ENCODE measurements at places on chromosomes 16 and 17.

DNA sequence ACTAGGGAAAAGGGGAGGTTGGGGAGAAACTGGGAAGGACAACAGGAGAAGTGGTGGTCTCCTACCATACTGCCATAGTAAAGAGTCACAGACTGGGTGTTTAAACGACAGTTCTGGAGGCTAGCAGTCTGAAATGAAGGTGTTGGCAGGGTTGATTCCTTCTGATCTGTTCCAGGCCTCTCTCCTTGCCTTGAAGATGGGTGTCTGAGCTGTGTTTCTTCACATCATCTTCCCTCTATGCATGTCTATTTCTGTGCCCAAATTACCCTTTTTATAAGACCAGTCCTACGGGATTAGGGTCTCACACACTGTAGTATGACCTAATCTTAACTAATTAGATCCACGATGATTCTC is 79.8 kb upstream of the TMEM97 start:
- DNase-seq, result no peak

DNA sequence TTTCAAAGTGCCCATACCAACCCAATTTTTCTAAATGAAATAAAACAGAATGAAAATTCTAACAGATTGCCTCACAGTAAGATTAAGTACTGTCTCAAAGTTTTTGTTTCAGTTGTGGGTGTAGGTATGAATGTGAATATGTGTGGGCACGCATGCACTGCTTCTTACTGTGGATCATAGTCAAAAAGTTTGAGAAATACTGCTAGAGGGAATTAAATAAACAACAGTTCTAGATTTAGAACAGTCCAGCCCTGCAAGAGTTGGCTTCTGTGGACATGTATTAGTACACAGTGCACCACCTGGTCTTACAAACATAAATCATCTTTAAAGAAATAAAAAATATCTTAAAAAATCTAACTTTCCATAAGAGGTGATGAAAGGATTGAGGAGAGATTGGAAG is 8.4 kb downstream of the ZNF652 start:
- DNase-seq, result no peak

GRCh38 chr17:72730077-72730476 is 362.4 kb downstream of the SLC39A11 start:
- DNase-seq, result no peak

DNA sequence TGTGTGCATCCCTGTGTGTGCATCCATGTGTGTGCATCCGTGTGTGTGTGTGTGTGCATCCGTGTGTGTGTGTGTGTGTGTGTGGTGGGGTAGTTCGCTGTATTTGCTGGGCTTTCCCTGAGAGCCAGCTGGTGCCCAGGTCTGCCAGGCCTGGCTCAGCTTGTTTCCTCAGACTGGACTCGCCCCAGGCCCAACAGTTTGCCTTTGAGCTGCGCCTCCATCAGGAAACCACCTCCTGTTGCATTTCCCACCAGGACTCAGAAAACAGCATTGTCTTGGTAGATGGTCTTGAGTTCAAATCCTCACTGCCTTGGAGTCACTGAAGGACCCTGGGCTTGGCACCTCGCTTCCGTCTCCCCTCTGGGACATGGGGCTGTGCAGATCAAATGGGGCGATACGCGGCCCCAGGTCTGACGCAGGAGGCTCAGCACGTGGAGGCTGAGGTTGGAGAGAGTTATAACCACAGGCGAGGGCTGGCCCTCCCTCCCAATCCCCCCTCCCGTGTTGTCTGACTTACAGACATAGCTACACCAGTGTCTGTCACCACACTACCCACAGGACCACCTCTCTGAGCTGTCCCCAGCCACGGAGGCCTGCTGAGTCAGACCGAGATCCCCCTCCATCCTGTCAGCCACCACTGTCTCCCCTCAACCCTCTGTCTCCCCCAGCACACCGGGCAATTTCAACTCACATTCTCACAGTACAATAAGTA is 4.7 kb downstream of the ITGAE start:
- DNase-seq, result peak; percentile 86

GRCh38 chr17:50684288-50684611 is 23.5 kb downstream of the ANKRD40 start:
- DNase-seq, result no peak

Data from stimulated activated CD8-positive, alpha-beta memory T cell treated with anti-CD3 and anti-CD28 coated beads, Interleukin-4, amount 100 ng/mL, for 24 hours (primary cell).